ENCODE measurements at places on chromosomes 16 and 17. TPM values are rescaled to one million over a fixed set of nuclear protein-coding genes. Genes with fewer than 3 reads are reported as not detected.

Gene ALOXE3
- not detected for total RNA-seq

Gene LRRC46
- 0.30 TPM for total RNA-seq

Gene AKTIP
- total RNA-seq: 89.7 TPM

Gene SOX8
- 0.89 TPM for total RNA-seq

GRCh38 chr16:57619606-57620334 is 8.7 kb upstream of the ADGRG1 start:
- DNase-seq: no peak

- DNase-seq: no peak
Measured at GRCh38 chr16:3774156-3774767, 56.9 kb upstream of the TRAP1 start.

GRCh38 chr17:72176516-72176851 is 55.7 kb downstream of the SOX9 start:
- DNase-seq: no peak

DNA sequence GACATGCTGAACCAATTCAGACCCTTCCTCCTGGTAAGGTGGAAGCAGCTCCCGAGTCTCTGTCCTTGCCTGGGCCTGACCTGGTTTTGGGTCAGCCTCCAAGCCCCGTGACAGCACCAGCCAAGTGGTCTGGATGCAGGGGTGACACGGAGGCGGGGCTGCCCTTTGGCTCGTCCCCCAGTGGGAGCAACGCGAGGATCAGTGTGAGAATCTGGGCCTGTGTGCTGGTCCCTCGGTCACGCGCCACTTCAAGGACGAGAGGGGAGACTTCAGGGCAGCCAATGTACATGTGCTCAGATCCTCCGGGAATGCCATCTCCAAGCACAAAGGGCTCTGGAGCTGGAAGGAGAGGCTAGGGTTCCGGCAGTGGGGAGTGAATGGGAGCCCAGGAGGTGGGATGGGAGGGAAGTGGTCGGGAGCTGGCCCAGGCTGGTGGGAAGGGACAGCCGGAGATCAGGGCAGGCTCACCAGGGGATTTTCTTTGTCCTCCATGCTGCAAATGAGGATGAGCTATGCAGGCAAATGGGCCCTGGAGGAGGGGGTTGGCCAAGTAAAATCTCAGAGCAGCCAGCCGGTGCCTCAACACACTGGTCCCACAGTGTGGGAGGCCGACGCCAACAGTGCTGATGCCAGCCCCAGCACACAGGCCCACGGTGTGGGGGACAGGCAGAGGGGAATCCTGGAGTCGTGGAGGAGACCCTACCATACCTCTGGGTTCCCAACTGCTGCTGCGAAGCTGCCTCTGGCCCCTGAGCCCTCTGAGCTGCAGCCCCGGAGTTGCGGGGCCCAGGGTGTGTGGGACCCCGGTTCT is 4.2 kb upstream of the NDRG4 start:
- DNase-seq: peak; percentile 79

DNA sequence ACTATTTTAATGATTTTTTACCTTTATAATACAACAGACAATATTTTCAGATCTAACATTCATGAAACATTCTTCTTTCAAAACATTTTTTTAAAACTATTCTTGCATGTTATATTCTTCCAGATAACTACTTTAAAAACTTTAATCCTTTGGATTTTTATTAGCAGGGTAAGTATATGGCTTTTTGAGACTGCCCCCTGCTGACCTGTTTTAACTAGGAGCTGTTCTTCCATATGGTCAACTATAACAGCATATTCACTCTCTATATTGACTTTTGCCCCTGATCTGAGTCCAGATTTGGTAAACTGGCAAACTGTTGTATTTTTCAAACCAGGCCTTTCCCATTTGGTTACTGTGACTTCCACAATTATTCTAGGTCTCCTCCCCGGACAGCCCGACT is 16.5 kb downstream of the ZNF18 start:
- no peak for DNase-seq

- no peak for DNase-seq
Measured at GRCh38 chr16:58638148-58639036, 8.8 kb upstream of the CNOT1 start.

DNA sequence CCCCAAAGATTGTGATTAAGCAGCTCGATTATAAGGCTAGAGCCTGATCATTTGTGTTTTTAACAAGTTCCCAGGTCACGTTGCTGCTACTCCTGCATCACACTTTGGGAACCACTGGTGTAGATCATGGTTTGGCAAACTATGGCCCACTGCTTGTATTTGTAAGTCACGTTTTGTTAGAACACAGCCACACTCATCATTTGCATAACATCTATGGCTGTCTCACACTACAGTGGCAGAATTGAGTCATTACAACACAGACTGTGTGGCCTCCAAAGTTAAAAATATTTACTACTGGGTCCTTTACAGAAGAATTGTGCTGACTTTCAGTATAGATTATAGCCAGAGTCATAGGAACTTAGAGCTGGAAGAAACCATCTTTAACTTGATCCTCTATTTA is 515.3 kb upstream of the PSMD7 start:
- no peak for DNase-seq

- peak; percentile 71 for DNase-seq
Measured at GRCh38 chr17:8189041-8189710, 804 bp downstream of the BORCS6 start.

GRCh38 chr16:47774661-47775060 is 313.5 kb downstream of the PHKB start:
- DNase-seq: no peak

DNA sequence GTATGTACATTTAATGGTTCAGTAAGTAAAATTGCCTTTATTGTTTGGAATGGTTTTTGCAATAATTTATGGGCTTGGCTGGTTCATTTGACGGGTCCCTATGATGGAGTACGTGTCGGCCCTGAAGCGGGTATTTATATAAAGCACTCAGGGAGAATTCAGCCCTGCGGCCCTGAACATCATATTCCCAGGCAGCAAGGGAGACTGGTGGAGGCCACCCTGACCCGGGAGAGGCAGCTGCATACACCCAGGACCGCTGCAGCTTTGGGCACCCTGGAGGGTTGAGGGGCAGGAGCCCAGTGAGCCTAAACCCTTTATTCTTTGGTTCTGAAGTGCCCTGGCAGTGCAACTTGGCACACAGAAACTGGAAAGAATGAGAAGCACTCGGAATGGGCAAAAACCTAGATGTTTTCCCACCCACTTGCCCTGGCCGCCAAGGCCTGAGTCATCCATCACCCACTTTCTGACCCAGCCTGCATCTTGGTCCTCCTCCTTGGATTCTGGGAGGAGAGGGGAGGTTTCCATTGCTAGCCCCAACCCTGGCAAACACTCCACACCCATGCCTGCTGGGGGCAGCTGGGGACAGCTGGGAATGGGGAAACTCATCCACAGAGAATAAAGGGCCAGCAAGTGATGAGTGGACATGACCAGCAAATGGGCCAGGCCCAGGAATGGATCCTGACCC is 162.2 kb upstream of the TNRC6C start:
- no peak for DNase-seq
